Activated CD4-positive, alpha-beta memory T cell treated with anti-CD3 and anti-CD28 coated beads for 36 hours (primary cell): ENCODE measurements at places on chromosomes 1 and 21. TPM values are rescaled to one million over a fixed set of nuclear protein-coding genes. Genes with fewer than 3 reads are reported as not detected.

The MUTYH gene
- 51.8 TPM for total RNA-seq

The SYT6 gene
- total RNA-seq: not detected

The PPFIA4 gene
- 21.4 TPM for total RNA-seq

The DENND2C gene
- 0.90 TPM for total RNA-seq

The TTC39A gene
- 0.19 TPM for total RNA-seq

The KRTAP21-2 gene
- not detected for total RNA-seq

The DNALI1 gene
- 0.29 TPM for total RNA-seq

The MEX3A gene
- total RNA-seq: 0.43 TPM

The TRAF3IP3 gene
- 212 TPM for total RNA-seq

The SCCPDH gene
- total RNA-seq: 22.5 TPM

The NR5A2 gene
- not detected for total RNA-seq

The FCN3 gene
- total RNA-seq: not detected

The LORICRIN gene
- total RNA-seq: not detected

The KRTAP11-1 gene
- not detected for total RNA-seq

The F11R gene
- total RNA-seq: 25.3 TPM

The LCE2B gene
- not detected for total RNA-seq

The GJC2 gene
- 0.41 TPM for total RNA-seq

The C1orf94 gene
- not detected for total RNA-seq

The VTCN1 gene
- not detected for total RNA-seq

The KCNJ9 gene
- total RNA-seq: not detected

The OR2L8 gene
- not detected for total RNA-seq

The C1orf116 gene
- total RNA-seq: not detected

The SYCP1 gene
- not detected for total RNA-seq

The NTNG1 gene
- not detected for total RNA-seq

The CFHR4 gene
- total RNA-seq: not detected

The LZIC gene
- 22.0 TPM for total RNA-seq

The CLEC20A gene
- not detected for total RNA-seq

The TPM3 gene
- total RNA-seq: 736 TPM

The PIAS3 gene
- total RNA-seq: 17.9 TPM

The LRP8 gene
- total RNA-seq: 38.6 TPM

The OR2L2 gene
- not detected for total RNA-seq

The ADAM30 gene
- total RNA-seq: not detected

The OR2T2 gene
- not detected for total RNA-seq

The SLFNL1 gene
- 0.07 TPM for total RNA-seq

The NUAK2 gene
- total RNA-seq: 4.5 TPM

The CELA2A gene
- not detected for total RNA-seq

The SMPDL3B gene
- 0.46 TPM for total RNA-seq

The MORN1 gene
- 6.3 TPM for total RNA-seq

The LMOD1 gene
- not detected for total RNA-seq

The HPCAL4 gene
- 0.61 TPM for total RNA-seq

The CXADR gene
- 0.75 TPM for total RNA-seq

The GART gene
- total RNA-seq: 214 TPM

The MCOLN3 gene
- total RNA-seq: 0.22 TPM

The CR1L gene
- not detected for total RNA-seq

The TUFT1 gene
- 4.1 TPM for total RNA-seq

The LCE2C gene
- not detected for total RNA-seq

The AADACL3 gene
- not detected for total RNA-seq

The COL8A2 gene
- not detected for total RNA-seq

The SLAMF8 gene
- total RNA-seq: 0.53 TPM

The LPAR3 gene
- total RNA-seq: 0.36 TPM

The CDC7 gene
- 20.2 TPM for total RNA-seq

The NTRK1 gene
- 6.4 TPM for total RNA-seq

The KISS1 gene
- not detected for total RNA-seq
